ENCODE measurements at places on chromosomes 1 and 21. TPM values are rescaled to one million over a fixed set of nuclear protein-coding genes. Genes with fewer than 3 reads are reported as not detected.

DNA sequence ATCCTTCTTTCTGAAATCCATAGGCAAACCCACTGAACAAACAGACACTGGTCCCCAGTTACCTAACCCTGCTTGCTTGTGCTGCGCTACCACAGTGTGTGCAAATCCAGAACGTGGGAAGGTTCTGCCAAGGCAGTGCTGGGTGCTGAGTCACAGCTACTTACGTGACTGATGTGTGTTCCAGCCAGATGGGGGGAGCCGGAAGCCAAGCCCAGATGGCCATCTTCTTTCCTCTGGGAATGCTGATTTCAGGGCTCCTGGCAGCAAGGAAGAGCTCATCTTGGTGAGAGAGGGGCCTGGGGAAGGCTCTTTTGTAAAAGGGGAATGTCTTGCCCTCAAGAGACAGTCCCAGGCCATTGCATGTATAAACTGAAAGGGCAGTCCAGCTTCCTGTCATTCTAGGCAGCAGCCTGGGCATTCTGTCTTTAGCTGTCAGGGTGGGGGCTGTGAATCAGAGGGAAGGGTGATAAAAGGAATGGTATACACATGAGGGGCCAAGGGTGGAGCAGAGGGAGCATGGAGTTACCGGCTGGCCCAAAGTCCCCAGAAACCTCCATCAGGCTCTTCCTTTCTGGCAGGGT, 54.1 kb downstream of the CD46 start:
- H3K4me1 ChIP-seq, result peaks cover 30% of the 10 kb centered on the region
- H3K36me3 ChIP-seq, result peaks cover 41% of the 10 kb centered on the region
- no peak overlapping the region for H3K4me3 ChIP-seq
- DNase-seq, result no peak

DNA sequence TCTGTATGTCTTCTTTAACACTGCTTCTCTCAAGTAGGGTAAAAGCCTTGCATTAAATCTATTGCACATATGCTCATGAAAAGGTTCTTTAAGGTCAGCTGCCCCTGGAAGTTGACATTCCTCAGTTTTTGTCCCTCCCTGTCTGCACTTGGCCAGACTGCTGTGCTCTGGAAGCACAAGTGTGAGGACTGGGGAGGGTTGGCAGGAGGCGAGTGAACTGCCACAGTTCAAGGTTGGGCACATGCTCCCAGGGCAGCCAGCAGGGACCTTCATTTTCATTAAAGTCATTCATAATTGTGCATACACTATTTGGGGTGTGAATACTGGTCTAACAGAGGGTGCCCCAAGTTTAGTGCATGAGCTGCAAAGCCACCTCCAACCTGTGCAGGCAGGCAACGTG, 10.9 kb upstream of the THEM5 start:
- H3K4me3 ChIP-seq, result no peak overlapping the region
- H3K36me3 ChIP-seq, result no peaks in the 10 kb centered on the region

GRCh38 chr1:108121358-108122143, 78.6 kb downstream of the SLC25A24 start:
- H3K4me1 ChIP-seq, result no peaks in the 10 kb centered on the region
- H3K4me3 ChIP-seq, result no peak overlapping the region
- H3K27ac ChIP-seq, result no peak overlapping the region

DNA sequence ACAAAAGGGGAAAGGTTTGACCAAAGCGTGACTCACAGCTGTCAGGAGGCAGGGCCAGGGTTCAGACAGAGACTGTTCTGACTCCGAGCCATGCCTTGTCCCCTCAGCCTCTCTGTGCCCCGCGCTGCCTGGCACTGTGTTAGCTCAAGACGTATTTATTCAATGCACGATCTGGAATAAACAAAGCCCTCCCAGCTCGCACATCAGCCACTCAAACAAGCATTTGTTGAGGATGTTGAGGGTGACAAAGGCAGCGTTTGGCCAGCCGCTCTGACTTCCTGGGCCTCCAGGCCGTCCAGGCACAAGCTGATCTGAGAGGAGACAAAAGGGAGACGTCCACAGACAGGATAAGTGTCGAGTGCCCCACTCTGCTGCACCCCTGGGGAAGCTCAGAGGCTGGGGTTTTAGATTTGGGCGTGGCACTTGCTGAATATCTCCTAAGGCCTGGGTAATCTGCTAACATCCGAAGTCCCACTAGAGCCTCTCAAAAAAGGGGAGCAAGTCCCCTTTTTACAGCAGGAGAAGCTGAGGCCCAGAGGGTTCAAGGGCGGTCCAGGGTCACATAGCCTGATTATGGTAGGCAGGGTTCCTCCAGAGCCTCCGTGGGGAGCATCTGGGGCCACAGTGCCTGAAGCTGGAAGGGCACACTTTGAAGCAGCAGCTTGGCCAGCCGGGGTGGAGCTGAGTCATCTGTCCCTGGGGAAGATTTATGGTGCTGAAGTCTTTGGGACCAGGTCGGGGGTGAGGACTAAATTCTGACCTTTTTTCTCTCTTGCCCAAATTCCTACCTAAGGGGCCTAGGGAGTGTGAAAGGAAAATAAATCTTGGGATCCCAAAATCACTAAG, 95.9 kb downstream of the SPSB1 start:
- no peak overlapping the region for H3K27ac ChIP-seq
- H3K4me1 ChIP-seq, result peaks cover 11% of the 10 kb centered on the region
- no peak for DNase-seq
- no peak overlapping the region for H3K4me3 ChIP-seq

- no peaks in the 10 kb centered on the region for H3K36me3 ChIP-seq
- H3K27ac ChIP-seq, result no peak overlapping the region
- no peak for DNase-seq
Measured at GRCh38 chr1:164630626-164631396, 71.8 kb downstream of the PBX1 start.

- peaks cover 40% of the 10 kb centered on the region for H3K4me1 ChIP-seq
- H3K27me3 ChIP-seq, result peaks cover 2% of the 10 kb centered on the region
- no peaks in the 10 kb centered on the region for H3K36me3 ChIP-seq
- no peak overlapping the region for H3K27ac ChIP-seq
- no peak overlapping the region for H3K4me3 ChIP-seq
- no peak for DNase-seq
Measured at GRCh38 chr1:206963119-206963712, 7.0 kb downstream of the FCAMR start.

The PTPN22 gene
- total RNA-seq, result 112 TPM

- H3K27me3 ChIP-seq, result peaks cover 10% of the 10 kb centered on the region
- peaks cover 19% of the 10 kb centered on the region for H3K4me1 ChIP-seq
- no peak for DNase-seq
- H3K36me3 ChIP-seq, result no peaks in the 10 kb centered on the region
- H3K27ac ChIP-seq, result no peak overlapping the region
Measured at GRCh38 chr1:210402560-210402959, 73.9 kb downstream of the HHAT start.

DNA sequence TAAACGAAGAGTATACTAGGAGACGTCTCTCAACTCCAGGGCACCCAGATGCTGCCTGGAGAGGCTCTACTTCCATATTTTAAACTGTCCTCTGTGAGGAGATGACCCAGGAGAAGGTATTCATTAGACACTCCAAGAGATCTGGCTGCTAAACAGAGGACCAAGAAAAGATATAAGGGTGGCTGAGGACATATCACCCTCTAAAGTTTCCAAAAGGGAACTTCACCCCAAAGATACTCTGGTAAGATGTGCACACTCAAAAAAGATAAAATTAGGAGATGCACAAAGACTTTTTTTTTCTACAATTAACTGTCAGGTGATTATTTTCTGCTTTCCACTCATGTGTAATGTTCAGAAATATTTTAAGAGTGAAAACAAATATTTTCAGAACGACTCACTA, 1.4 kb downstream of the ZNF670 start:
- no peak overlapping the region for H3K27ac ChIP-seq
- H3K4me3 ChIP-seq, result no peak overlapping the region
- DNase-seq, result no peak
- peaks cover 19% of the 10 kb centered on the region for H3K36me3 ChIP-seq
- peaks cover 2% of the 10 kb centered on the region for H3K27me3 ChIP-seq
- peaks cover 21% of the 10 kb centered on the region for H3K4me1 ChIP-seq

The KIF26B gene
- total RNA-seq, result not detected

DNA sequence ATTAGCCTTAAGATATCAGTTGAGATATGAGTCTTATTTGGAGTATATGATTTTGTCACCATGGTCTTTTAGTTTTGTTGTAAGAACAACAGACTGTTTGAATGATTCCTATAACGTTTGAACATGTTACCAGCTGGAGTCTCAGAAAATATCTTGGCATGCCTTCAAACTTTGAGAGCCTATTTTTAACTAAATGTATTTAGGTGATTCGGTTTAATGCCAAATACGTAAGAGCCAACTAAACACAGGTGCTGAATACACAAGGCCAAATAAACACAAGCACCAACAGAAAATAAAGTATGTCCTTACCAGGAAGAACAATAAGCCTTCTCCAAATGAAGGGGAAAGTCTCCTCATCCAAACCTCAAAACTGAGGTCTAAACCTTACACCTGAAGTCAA, 48.6 kb downstream of the PRKACB start:
- no peak overlapping the region for H3K4me3 ChIP-seq
- H3K27ac ChIP-seq, result no peak overlapping the region
- no peaks in the 10 kb centered on the region for H3K27me3 ChIP-seq
- no peak for DNase-seq
- H3K4me1 ChIP-seq, result no peaks in the 10 kb centered on the region

DNA sequence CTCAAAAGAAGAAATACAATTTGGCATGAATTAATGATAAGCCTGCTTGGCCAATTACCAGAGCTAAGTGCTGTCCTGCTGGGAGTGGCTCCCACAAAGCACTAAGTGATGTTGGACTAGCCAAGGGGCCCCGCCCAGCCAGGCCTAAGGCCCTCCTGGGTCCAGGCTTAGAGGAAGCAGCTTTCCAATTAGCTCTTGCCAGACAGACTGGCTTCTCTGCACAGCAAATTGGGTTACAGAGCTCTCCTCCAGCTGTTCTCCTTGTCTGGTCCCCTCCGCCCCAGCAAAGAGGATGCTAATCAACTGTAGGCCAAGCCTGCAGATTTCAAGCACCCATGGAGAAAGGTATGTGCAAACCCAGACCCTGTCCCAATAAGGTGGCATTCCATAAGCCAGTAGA, 151.9 kb downstream of the DMRTA2 start:
- no peak overlapping the region for H3K4me3 ChIP-seq
- no peaks in the 10 kb centered on the region for H3K36me3 ChIP-seq
- no peak for DNase-seq
- H3K27ac ChIP-seq, result no peak overlapping the region
- peaks cover 2% of the 10 kb centered on the region for H3K4me1 ChIP-seq
- H3K27me3 ChIP-seq, result no peaks in the 10 kb centered on the region

GRCh38 chr1:13694886-13695684, 4.9 kb upstream of the PRDM2 start:
- peaks cover 12% of the 10 kb centered on the region for H3K27me3 ChIP-seq
- peaks cover 15% of the 10 kb centered on the region for H3K4me1 ChIP-seq
- DNase-seq, result no peak
- H3K27ac ChIP-seq, result no peak overlapping the region
- peaks cover 4% of the 10 kb centered on the region for H3K36me3 ChIP-seq

DNA sequence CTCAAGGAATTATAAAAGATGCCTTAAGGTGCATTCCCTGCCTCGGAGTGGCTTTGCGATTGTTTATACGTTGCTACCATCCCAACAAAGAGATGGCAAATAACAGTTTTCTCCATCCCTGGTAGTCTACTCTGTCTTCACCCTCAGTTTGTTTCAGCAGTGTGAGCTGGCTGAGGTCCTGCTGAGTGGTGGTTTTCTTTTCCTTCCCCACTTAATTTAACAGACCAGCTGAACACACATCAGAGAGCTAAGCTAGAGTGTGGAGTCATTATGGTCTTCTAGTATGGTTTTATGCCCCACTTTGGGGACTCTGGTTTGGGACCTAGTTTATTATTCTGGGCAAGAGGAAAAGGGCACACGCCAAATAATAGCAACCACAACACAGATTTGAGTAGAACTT, 2.2 kb downstream of the PIGV start:
- peak overlapping the region; percentile 81 for H3K4me3 ChIP-seq
- H3K4me1 ChIP-seq, result peaks cover 68% of the 10 kb centered on the region
- H3K27me3 ChIP-seq, result peaks cover 1% of the 10 kb centered on the region
- H3K36me3 ChIP-seq, result peaks cover 14% of the 10 kb centered on the region
- DNase-seq, result no peak

DNA sequence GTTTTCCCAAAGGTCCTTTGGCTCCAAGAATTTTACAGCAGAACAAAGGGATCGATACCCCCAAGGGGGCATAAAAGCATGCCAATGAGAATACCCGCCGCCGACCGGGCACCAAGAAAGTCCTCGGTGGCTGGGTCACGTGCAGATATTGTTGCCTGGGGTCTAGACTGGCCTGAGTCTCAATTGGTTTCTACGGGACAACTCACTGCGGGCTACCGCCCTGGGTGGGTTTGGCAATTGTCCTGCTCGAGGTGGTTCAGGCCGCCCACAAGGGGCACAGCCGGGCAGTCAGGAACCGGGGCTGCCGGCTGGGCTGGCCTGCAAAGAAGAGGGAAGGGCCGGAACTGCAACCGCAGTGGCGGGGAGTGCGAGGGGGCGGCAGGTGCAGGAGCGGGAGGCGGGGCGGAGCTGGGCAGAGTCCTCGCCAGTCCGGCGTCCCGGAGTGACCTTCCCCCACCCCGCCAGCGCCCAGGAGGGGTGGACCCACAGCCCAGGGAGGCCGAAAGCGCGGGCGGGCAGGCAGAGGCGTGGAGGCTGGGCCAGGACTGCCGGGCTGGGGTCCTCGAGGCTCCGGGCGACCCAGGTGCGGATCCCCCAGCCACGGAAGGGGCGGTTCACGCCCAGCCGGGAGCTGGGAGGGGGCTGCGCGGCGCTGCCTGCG, 926 bp upstream of the ATP1B1 start:
- peaks cover 18% of the 10 kb centered on the region for H3K27me3 ChIP-seq
- H3K4me1 ChIP-seq, result peaks cover 25% of the 10 kb centered on the region
- H3K27ac ChIP-seq, result no peak overlapping the region
- DNase-seq, result peak; percentile 50
- peak overlapping the region; percentile 54 for H3K4me3 ChIP-seq

DNA sequence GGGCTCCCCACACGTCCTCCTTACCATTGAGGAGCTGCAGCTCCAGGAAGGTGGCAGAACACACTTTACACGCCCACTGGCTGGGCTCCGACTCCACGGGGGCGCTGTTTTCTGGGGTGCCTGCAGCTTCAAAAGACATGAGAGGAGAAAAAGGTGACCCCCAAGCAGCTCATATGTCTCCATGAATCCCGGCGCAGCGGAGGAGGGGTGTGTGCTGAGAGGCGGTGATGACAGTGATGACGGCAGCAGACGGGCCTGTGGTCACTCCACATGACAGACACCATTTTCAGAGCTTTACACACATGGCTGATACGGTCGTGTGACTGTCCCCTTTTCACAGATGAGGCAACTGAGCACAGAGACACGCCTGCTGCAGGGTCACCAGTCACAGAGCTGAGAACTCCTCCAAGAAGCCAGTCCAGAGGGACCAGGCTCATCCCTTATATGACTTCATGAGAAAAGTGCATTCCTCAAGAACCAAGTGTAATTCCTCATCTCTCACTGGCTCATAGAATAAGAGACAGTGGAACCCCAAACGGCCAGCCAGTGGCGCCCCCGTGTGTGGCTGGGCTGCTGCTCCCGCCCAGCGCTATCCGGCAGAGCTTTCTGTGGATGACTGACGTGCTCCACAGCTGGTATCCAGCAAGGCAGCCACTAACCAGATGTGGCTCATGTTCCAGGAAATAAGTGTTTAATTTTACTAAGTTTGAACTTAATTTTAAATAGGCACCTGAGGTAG, 31.9 kb downstream of the PRDM15 start:
- H3K27me3 ChIP-seq, result no peaks in the 10 kb centered on the region
- H3K27ac ChIP-seq, result no peak overlapping the region
- H3K4me1 ChIP-seq, result no peaks in the 10 kb centered on the region
- no peak overlapping the region for H3K4me3 ChIP-seq
- DNase-seq, result no peak
- peaks cover 2% of the 10 kb centered on the region for H3K36me3 ChIP-seq

The NR1I3 gene
- not detected for total RNA-seq

- peaks cover 18% of the 10 kb centered on the region for H3K27me3 ChIP-seq
- no peaks in the 10 kb centered on the region for H3K36me3 ChIP-seq
- peaks cover 18% of the 10 kb centered on the region for H3K4me1 ChIP-seq
Measured at GRCh38 chr1:205434738-205435137, 12.9 kb upstream of the LEMD1 start.
